ENCODE measurements at places on chromosomes 11 and 22.

- DNase-seq = no peak
Observed at GRCh38 chr11:108931168-108931567, 266.3 kb downstream of the DDX10 start.

DNA sequence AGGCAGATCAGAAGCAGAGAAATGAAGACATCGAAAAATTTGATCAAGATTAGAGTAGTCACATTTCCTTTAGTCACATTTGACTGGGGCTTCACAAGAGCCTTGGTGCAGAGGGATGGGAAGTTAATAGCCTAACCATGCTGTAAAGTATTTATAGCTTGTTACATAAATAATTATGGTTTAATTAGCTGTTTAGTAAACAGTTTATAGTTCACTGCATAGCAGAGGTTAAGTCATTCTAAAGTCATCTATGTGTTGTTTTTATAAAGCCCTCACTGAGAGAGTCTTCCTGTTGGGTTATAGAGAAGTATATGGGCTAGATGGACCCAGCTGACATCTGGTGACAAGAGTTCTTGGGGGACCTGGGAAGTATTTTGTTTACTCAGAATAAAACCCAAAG is 47.1 kb downstream of the INSC start:
- DNase-seq = no peak

- peak; percentile 12 for DNase-seq
Observed at GRCh38 chr11:39541945-39542351, 1917.5 kb downstream of the LRRC4C start.

DNA sequence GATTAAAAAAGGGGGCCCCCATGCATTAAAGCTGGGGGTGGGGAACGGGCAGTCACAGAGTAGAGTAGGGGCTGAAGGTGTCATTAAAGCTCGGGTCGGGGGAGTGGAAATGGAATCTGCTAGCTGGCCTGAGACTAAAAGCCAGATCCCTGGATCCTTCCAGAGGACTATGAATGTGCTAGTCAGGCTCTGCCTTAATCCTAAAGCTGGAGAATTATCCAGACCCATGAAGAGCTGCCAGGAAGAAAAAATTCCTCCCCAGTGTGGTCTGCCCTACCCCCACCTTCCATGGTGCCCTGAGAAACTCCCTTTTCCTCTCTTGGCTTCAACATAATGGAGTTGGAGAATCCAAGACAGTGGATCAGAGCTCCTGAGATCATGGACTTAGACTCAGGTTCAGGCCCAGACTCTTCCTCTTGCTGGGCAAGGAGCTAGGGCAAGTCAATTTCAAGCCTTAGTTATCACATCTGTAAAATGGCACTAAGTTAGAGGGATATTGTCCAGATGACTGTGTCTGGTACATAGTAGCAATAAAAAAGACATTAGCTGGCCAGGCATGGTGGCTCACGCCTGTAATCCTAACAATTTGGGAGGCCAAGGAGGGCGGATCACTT is 24.0 kb upstream of the SMTN start:
- no peak for DNase-seq

- no peak for DNase-seq
Observed at GRCh38 chr11:78284260-78284659, 95.5 kb downstream of the USP35 start.

DNA sequence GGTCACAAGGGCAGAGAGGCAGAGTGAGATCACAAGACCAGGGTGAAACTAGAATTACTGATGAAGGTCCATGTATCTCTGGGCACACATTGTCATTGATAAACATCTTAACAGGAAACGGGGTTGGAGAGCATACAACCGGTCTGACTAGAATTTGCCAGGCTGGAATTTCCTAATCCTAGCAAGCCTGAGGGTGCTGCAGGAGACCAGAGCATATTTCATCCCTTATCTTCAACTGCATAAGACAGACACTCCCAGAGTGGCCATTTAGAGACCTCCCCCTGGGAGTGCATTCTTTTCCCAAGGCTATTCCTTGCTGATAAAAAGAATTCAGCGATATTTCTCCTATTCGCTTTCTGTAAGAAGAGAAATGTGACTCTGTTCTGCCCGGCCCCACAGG is 84.6 kb upstream of the IZUMO1R start:
- no peak for DNase-seq

DNA sequence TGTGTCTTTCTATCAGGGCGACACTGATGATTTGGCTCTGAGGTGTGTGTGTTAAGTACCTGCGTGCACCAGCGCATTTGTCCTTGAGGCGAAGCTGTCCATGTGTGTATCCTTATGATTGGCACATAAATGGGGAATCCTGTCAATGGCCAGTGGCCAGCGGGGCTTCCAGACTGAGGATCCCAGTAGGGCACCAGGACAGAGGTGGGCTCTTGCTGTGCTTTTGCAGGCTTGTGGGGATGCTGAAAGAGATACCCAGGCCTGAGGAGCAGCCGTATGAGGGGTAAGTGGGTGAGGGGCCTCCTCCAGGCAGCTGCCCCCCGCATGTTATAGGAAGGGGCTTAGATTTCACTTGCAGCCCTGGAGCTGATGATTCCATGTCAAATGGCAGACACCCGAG is 156.8 kb downstream of the ST3GAL4 start:
- DNase-seq = no peak

- DNase-seq = no peak
Observed at GRCh38 chr22:50518606-50519005, 6.8 kb downstream of the SCO2 start.

GRCh38 chr22:25219211-25219689 is at the start of gene CRYBB2:
Gene CRYBB2, plus strand, starts transcription at chr22:25219639. Its CDS starts 1,791 bp downstream, at chr22:25221430.
- DNase-seq = no peak

DNA sequence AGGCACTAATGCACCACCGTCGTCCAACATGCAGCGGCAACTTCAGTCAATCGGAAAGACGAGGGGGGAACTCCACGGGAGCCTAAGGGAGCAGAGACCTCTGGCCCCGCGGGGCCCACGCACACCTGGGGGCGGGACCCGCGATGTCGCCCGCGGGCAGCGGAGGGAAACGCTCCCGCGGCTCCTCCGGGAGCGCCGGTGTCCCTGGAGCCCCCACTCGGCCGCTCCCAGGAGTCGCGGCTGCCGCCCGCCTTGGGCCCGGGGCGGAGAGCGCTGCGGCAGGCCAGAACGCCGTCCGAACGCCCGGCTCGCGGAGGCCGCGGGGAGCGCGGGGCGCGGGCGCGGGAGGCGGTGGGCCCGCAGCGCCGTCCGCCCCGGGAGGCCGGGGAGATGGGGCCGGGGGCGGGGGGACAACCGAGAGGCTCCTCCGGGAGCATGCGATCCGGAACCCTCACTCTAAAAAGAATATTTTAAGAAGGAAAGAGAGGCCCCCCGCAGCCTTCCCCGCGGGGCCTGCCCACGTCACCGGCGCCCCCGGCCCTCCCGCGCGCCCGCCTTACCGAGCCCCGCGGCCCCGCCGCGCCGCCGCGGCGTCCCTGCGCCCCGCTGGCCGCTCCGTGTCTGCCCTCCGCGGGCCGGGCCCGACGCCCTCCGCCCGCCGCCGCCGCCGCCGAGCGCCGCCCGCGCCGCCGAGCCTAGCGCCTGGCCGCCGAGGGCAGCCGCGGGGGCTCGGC is 86.6 kb upstream of the ARHGAP32 start:
- DNase-seq = no peak

GRCh38 chr11:92342034-92342720 is 117.6 kb downstream of the FAT3 start:
- DNase-seq = no peak

GRCh38 chr22:24553597-24554312 is 1.2 kb downstream of the GUCD1 start:
- no peak for DNase-seq

DNA sequence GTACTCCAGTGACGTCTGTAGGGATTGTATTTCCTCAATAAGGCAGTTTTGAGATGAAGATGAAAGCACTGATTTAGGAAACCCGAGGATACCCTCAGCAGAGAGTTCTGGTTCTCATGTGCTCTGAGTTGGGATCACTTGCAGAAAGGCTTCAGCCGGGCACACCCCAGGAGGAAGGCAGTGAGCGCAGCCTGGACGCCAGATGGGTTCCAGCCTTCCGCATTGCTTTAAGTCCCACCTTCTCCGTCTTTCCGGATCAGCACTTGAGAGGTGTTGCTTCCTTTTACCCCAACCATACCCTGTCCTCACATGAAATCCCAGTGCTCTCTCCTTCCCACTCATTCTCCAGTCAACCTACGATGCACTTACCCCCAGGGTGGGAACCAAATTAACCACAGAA is 239.5 kb upstream of the CADM1 start:
- no peak for DNase-seq

- no peak for DNase-seq
Observed at GRCh38 chr22:30422481-30423300, 2.9 kb upstream of the MTFP1 start.

GRCh38 chr11:126723665-126724045 is 276.9 kb downstream of the KIRREL3 start:
- DNase-seq = no peak

GRCh38 chr11:47551086-47551485 is 1.8 kb downstream of the CELF1 start:
- DNase-seq = no peak

- DNase-seq = peak; percentile 70
Observed at GRCh38 chr11:86218125-86219084, 26.1 kb upstream of the EED start.

DNA sequence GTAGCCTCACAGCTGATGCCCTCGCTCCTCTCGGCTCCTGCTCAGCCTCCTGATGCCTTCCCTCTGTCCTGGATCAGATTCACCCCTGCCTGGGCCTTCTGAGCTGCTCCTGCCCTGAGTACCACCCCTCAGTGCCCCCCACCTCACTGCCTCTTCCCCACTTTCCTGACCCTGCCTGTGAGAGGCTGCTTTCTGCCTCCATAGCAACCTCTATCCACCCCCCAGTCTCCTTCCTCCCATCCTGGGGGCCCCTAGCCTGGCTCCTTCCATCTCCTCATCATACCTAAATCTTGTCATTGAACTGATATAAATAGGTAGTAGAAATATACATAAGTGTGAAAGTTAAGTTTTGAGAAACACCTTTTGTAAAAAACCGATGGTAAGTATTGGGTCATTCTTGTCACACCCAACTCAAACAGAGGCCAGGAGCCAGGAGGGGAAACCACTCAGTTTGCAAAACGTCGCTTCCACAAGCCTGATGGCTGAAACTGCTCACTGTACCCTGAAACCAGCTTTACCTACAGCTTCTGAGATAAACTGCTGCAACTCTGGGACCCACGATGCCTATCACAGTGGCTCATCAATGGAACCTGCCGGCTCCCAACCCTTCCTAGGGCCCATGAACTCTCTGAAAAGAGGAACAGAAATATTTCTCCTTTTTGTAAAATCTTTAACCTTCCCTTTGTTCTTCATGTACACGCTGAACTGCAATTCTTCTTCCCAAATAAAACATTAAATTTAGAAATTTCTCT is 4.8 kb upstream of the APOBEC3H start:
- no peak for DNase-seq

DNA sequence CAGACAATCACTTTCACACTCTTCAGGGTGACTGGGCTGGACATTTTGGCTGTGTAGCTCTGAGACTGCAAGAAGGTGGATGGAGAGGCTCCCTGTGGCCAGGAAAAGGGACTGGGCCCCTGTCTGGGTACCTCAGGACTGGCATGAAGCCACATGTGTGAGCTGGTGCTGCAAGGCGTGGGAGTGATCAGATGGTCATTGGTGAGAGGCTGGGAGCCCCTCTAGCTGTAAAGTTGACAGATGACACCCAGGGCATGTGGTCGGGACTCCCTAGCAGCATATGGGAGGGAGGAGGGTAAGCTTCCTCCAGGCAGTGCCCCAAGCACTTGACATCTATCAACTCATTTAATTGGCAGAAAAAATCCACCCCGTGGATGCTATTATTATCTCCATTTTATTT is 18.9 kb upstream of the CABP2 start:
- no peak for DNase-seq

DNA sequence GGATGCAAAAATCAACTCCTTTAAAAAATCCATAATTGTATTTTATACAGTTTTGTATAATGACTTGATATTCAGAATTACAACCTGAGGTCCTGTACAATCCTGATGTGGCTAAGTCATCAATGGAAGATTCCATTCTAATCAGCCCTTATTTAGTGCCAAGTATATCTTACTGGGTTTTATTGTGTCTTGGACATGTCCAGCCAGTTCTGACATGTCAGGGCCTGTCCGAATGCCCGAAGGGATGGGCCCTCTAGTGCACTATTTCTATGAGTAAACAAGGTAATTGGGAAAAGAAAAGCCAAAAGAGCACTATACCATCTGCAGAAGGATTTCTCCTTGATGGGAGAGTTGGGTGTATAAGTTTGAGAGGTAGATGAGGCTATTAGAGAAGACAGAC is 412.9 kb downstream of the METTL15 start:
- no peak for DNase-seq

- peak; percentile 25 for DNase-seq
Observed at GRCh38 chr11:120168960-120169681, 31.2 kb upstream of the TRIM29 start.

DNA sequence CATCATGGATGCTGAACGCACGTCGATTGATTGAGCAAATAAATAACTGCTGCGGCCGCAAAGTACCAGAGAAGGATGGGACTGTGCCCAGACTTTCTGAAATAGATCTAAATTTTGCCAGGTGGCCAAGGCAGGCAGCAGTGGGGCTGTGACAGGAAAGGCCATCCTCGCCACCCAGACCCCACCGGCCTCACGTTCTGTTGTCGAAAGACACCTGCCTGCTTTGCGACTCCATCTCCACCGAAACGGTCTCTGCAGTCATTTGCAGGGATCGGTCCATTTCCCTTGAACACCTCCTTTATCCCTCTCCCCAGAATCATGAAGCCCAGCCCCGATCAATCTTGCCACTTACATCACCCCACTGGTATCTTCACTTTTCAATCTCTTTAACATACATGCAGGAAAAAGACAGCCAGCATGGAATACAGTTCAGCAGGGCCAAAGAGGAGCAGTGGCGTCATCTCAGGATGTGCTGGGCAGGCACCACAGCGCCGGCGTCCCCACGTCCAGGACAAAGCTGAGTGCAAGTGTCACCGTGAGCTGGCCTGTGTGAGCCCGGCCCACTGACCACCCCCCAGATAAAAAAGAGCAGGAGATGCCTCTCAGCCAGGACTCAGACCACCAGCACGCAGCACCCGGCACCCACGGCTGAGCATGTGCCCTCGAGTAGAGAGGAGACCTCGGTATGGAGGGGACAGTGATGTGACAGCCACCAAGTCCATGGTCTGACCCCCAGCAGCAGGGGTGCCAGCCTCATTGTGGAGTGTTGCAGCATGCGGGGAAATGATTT is 610.3 kb downstream of the TBC1D22A start:
- no peak for DNase-seq

- no peak for DNase-seq
Observed at GRCh38 chr11:62402226-62402959, 16.4 kb upstream of the SCGB1A1 start.
